ENCODE measurements at places on chromosomes 2 and 18.

DNA sequence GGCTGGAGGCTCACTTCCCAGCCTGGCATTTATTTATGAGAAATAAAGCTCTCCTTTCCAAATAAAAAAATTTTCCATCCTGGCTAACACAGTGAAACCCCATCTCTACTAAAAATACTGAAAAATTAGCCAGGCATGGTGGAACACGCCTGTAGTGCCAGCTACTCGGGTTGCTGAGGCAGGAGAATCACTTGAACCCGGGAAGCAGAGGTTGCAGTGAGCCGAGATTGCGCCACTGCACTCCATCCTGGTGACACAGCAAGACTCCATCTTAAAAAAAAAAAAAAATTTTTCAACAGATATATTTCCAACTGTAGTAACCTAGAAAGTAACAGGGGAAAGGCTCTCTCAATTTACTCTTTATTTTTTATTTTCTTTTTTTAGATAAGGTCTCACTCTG, 6.1 kb upstream of the PCBP1 start:
- DNase-seq, result no peak

- no peak for DNase-seq
These were observed 10.4 kb upstream of the UBE2E3 start for GRCh38 chr2:180970016-180970415.

- DNase-seq, result no peak
These were observed 137.6 kb downstream of the TNS1 start for GRCh38 chr2:217864963-217865772.

DNA sequence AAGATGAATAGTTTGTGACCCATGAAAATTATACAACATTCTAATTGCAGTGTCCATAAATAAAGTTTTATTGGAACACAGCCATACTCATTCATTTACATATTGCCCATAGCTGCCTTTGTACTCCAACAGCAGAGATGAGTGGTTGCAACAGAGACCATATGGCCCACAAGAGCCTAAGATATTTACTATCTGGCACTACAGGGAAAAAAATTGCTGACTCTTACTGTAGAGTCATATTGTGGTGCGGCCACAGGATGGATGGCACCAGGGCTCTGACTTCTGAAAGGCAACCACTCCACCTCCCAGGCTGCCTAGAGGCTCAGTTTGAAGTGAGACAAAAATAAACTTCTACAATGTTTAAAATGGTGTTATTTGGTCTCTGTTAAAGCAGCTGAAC, 404.0 kb upstream of the ATP5MC3 start:
- DNase-seq, result no peak

GRCh38 chr2:10915731-10916276, 4.1 kb downstream of the KCNF1 start:
- no peak for DNase-seq

- DNase-seq, result no peak
These were observed 503.9 kb downstream of the PID1 start for GRCh38 chr2:228767196-228767595.

DNA sequence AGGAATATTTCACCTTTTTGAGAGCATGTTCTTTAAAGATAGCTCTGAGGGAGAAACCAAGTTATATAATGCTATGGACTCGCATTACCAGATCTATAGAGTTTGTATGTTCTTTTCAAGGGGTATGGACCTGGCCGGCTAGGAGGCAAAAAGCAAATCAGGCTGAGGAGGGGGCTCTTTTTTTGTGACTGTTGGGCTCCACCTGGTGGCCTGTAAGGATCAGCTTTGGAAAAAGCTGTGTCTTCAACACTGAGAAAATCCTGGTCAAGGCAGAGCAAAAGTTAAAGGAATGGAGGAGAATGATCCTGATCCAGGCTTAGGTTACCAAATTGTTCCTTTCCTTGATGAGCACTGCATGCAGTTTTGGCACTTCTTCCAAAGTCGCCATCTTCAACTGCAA, 180.5 kb downstream of the DIS3L2 start:
- DNase-seq, result no peak

- no peak for DNase-seq
These were observed 138.6 kb downstream of the LOXHD1 start for GRCh38 chr18:46518438-46518837.

- DNase-seq, result no peak
These were observed 133.3 kb upstream of the SPRED2 start for GRCh38 chr2:65565681-65566080.

Measured in naive thymus-derived CD8-positive, alpha-beta T cell (primary cell).